ENCODE measurements at places on chromosomes 16 and 17.

- DNase-seq, result no peak
These were observed 422.3 kb downstream of the TMEM114 start for GRCh38 chr16:8168016-8168415.

- DNase-seq, result no peak
These were observed 536 bp downstream of the TMC6 start for GRCh38 chr17:78127888-78128550.

- no peak for DNase-seq
These were observed 76.0 kb downstream of the CMIP start for GRCh38 chr16:81520560-81521135.

- no peak for DNase-seq
These were observed 26.3 kb downstream of the GINS2 start for GRCh38 chr16:85662482-85662812.

DNA sequence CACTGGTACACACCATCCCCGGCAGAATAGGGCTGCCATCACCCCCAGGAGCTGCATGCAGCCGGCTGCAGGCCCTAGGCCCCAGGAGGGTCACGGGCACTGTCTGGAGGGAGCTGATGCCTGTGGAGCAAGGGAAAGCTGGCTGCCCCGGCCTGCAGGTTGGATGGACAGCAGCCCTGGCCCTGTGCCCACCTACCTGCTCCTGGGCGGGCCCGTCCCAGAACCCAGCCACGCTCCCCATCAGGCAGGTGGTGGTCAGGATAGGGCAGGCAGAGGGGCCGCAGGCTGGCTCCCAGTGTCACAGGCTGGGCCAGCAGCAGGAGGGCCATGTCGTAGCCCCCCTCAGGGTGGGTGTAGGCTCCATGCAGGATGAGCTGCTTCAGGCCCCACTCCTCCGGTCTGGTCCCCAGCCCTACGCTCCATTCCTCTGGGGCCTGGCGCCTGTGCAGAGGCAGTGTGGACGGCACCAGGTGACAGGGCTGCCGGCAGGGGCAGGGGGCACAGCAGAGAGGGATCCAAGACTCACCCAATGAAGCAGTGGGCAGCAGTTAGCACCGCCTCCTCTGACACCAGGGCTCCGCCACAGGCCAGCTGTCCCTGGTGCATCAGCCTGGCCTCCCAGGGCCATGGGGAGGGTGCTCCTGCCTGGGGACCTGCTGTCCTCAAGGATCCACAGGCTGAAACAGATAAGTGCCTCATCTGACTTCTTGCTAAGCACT lies 4.0 kb downstream of the PRSS53 start:
- no peak for DNase-seq

DNA sequence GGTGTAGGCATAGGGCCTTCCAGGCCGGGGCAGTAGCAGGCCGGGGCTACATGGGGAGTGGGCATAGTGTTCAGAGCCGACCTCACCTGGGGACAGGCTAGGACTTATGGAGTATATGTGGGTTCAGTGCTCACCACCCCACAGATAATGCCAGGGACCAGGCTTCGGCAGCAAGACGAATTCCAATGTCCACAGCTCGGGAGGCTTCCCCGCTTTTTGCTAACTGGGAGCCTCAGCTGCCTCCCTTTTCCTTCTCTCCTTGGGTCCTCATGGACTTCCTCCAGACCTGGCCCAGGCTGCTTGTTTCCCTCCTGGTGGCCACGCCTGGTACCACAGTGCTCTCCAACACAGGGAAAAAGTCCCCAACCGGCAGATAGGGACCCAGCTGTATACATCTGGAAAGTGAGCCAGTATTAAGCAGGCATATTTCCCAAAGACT lies 20.1 kb upstream of the SLC46A1 start:
- no peak for DNase-seq

GRCh38 chr16:85566561-85567100 lies 46.5 kb upstream of the GSE1 start:
- DNase-seq, result no peak

DNA sequence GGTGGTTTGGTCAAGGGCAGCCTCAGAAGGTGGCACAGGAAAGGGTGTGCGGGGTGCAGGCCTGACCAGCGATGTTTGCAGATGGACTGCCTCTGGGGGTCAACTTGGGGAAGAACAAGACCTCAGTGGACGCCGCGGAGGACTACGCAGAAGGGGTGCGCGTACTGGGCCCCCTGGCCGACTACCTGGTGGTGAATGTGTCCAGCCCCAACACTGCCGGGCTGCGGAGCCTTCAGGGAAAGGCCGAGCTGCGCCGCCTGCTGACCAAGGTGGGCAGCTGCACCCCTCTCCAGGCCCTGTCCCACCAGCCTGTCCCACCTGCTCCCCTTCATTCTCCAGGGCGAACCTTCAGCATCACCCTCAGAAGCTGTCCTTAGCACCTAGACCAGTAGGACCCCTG lies 12.5 kb downstream of the DHODH start:
- no peak for DNase-seq

DNA sequence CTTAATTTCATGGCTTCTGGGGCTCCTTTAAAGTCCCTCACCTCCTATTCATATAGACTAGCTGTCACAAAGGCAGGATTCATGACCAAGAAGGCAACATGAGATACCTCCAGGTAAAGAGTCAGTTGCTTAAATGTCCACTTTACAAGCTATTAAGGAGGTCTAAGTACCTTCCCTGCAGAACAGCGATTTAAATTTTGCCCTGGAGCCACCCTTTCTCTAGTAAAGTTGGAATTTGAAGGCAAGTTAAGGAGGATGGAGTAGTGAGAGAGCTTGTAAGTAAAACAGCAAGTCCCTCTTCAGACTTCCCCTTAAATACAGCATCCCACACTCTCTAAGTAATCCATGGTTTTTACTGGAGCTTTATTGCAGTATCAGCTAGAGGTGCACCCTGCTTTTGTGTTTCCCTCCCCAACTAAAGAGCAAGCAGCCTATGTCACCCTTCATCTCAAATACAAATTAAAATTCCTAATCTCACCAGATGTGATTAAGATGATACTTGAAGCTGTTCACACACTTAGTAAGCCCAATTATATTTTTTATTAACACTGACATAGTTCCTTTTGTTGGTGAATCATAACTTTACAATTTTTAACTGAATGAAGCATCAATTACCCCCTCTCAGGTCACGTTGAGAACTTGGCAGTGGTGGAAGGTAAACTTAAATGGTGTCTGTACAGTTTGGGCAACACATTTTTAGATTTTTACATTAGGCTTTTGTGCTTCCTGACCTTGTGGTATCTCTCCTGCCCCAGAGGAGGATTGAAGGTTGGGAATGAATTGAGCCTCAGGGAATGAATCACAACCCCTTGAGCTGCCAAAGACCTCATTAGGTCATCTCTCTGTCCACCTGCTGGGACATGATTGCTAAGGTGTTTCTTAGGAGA lies 108.9 kb downstream of the TANGO6 start:
- DNase-seq, result no peak

DNA sequence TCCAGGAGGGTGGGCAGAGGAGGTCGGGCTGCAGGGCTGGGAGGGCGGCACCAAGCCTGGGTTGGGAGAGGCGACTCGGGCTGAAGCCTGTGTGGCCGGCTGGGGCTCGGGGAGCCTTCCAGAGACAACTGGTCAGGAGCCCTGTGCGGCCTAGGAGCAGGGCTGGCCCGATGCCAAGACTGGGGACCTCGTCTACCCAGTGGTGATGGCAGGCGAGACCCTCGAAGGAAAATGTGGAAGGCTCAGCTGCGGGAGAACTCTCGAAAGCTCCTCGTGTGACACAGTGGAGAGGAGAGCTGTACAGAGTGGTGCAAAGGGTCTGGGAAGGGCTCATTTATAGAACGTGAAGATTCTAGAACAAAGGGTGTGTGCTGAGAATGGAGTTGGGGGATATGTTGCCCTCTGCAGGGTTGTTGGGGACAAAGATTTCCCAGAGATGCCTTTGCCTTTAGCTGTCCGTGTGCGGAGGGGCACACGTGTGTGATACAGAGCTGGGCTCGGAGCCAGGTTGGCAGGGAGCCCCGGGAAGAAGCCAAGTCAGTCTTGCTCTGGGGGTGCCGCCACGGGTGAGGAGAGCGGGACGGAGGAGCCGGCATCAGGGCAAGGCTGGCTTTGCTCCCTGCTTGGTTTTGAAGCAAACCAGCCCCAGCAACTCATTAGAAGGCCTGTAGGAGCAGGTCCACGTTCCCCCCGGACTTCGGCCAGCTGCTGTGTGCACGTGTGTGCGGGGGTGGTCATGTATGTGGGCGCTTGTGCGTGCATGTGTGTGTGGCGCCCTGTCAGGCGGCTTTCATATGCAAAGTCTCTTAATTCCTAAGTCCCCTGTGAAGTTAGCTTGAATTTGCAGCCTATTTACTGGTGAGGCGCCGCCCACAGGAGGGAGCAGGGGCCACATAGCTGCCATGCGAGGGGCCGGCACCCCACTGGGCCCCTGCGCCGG lies 132.4 kb upstream of the CHMP6 start:
- no peak for DNase-seq

GRCh38 chr17:71511266-71511995 lies 609.4 kb upstream of the SOX9 start:
- DNase-seq, result no peak

GRCh38 chr17:78299049-78299448 lies 60.8 kb downstream of the SOCS3 start:
- DNase-seq, result no peak
